ENCODE measurements at places on chromosomes 16 and 17. TPM values are rescaled to one million over a fixed set of nuclear protein-coding genes. Genes with fewer than 3 reads are reported as not detected.

DNA sequence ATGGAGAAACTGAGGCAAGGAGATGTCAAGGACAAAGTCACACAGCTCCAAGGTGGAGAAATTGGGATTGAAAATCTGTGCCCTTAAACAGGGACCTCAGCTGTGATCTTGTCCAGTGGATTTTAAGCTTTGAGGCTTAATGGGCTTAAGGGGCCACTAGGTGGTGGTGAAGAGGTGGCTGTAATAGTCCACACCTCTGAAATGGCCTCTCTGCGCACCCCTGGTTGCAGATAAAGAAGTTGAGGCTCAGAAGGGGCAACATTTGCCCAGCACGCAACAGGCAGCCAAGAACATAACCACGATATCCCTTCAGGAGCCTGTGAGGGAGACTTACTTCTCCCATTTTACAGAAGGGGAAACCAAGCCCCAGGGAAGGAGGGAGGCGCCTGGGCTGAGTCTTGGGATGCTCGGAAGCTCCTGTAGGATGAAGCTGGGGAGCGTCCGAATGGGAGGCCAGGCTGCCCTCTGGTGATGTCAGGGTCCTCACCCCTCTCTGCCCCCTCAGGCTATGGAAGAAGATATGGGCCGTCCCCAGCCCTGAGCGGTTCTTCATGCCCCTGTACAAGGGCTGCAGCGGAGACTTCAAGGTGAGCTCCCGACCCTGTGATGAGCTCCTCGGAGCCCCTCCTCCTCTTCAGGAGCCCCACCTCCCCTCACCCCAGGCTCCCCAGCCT, 43.7 kb downstream of the IL21R start:
- ATAC-seq: no peak

DNA sequence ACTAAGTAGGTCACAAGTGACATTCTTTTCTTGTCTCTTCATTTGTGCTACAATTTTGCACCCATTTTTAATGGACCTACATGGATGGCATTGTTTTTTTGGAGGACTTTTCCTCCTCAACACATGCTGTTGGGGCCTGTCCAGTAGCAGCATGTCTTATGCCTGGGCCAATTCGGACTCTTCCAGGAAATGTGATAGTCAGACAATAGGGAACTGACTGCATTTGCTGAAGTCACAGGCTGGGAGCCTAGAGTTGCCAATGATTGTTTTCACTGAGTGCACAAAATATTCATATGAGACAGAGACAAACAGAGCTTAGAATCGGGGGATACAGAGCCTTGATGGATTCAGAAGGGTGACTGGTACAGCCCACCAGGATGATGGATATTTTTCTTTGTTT, 867.3 kb upstream of the GOT2 start:
- no peak for ATAC-seq

DNA sequence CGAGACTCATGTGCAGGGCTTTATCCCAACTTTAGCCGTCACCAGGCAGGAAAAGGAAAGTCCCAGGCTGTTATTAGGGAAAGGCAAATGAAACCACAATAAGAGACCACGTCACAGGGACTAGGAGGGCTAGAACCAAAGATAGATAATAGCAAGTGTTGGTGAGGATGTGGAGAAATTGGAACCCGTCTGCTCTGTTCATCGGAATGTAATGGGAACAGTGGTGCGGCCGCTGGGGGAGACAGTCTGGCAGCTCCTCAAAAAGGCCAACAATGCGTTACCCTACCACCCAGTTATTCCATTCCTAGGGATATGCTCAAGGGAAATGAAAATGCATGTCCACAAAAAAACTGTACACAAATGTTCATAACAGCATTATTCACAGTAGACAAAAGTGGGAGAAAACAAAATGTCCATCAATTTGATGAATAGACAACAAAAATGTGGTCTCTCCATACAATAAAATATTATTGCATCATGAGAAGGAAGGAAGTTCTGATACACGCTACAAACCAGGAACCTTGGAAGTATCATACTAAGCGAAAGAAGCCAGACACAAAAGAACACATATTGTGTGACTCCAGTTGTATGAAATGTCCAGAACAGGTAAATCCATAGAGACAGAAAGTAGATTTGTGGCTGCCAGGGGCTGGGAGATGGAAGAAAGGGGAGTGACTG, 19.5 kb upstream of the USP10 start:
- ATAC-seq: no peak

DNA sequence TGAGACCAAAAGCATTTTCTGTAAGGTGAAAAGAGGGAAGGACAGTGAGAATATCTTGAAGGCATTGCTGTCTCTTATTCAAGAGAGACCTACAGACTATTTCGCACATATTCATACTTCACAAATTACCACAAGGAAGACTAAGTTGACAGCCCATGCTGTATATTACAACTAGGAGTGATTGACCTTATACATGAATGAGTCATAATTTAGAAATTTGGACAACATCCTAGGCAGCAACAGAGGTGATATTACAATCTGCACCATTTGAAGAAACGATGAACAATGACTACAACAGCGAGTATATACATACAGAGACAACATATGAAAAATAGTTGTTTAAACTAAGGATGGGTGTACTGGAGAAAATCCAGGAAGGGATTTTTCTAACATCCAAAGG, 971.7 kb downstream of the CDH11 start:
- no peak for ATAC-seq

Gene SLC13A2
- not detected for total RNA-seq

GRCh38 chr16:50195756-50196155, 42.6 kb downstream of the TENT4B start:
- ATAC-seq: no peak

DNA sequence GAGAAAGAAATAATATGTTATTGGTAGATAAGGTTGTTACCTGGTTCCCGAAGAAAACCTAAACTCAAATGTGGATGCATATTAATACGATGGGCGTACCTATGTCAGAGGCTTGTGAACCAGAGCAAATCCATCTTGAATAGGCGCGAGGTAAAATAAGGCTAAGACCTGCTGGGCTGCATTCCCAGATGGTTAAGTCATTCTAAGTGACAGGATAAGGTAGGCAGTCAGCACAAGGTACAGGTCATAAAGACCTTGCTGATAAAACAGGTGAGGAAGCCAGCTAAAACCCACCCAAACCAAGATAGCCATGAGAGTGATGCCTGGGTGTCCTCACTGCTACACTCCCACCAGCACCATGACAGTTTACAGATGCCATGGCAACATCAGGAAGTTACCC, 1400.1 kb downstream of the CDH8 start:
- ATAC-seq: no peak

GRCh38 chr17:40510328-40510648, 8.9 kb upstream of the TNS4 start:
- ATAC-seq: no peak

- peak; percentile 34 for ATAC-seq
Measured at GRCh38 chr16:20918486-20919239, 18.1 kb downstream of the LYRM1 start.
